ENCODE measurements at places on chromosomes 4 and X. TPM values are rescaled to one million over a fixed set of nuclear protein-coding genes. Genes with fewer than 3 reads are reported as not detected.

DNA sequence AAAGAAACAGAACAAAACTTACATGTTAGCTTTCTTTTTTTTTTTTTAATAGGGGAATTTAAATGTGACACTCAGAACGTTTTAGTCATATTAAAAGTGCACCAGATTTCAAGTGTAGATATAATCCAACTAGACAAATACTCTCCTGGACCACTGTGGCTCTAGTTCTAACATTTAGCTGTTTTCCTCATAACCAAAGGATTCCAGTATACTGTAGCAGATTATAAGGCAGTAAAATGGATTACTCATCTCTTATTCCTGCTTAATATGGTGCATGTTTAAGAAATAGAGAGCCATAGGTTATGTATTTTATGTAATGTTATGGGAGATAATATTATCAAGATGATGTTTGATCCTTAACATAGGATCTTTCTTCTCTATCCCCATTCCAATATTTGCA, 1339.5 kb upstream of the AGA start:
- DNase-seq: no peak

DNA sequence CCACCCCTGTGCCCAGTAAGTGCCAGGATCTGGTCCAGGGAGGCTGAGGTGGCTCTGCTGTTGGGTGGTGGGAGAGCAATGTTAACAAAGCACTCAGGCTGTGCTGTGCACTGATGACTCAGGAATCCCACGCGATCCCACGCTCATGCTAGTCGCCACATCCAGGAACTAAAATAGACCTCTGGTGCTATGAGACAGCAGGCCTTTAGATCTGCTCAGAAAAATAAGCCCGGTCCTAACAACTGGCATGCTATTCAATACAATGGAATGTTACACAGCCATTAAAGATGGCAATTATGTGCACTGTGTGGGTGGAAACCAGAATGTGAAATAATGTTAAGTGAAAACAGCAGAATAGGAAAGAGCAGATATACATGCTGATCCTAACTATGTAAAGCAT, 26.0 kb downstream of the ARL13A start:
- no peak for DNase-seq

DNA sequence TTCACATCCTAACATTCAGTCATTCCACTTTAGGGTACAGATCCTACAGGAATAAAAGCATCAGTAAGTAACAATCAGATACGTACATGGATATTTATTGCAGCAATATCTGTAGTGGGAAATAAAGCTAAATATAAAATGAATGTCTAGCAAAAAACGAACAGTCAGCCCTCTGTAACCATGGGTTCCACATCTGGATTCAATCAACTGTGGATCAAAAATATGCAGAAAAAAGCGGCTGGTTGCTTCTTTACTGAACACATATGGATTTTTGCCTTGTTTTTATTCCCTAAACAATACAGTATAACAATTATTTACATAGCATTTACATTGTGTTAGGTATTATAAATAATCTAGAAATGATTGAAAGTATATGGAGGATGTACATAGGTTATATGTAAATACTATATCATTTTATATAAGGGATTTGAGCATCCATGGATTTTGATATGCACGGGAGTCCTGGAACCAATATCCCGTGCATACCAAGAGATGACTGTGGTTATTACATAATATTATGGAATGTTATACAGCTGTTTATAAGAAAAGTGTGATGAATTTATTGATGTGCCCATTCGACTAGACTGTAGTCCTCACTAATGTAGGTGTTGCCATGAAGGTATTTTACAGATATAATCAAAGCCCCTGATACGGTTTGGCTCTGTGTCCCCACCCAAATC, 132.8 kb downstream of the ARHGEF9 start:
- DNase-seq: no peak

- DNase-seq: no peak
Observed at GRCh38 chr4:109321232-109321631, 18.8 kb upstream of the COL25A1 start.

DNA sequence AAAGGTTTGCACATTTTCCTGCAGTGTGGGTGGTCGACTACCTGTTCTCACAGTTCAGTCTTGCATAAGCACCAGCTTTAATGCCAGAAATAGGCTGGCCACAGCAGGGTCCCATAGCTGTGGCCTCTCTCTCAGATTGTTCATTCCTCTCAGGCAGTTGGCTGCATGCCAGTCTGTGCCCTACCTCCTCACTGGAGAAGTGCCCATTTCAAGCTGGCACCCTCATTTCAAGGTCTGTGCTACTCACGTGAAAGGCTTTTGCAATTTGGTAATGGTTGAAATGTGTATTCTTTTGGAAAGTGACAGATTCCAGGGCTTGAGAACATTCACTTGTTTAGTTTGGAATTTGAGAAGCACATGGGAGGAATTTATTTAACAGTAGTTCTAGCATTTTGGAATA, 28.9 kb upstream of the MTMR1 start:
- DNase-seq: no peak

- no peak for DNase-seq
Observed at GRCh38 chr4:67714248-67714583, 13.3 kb upstream of the UBA6 start.

DNA sequence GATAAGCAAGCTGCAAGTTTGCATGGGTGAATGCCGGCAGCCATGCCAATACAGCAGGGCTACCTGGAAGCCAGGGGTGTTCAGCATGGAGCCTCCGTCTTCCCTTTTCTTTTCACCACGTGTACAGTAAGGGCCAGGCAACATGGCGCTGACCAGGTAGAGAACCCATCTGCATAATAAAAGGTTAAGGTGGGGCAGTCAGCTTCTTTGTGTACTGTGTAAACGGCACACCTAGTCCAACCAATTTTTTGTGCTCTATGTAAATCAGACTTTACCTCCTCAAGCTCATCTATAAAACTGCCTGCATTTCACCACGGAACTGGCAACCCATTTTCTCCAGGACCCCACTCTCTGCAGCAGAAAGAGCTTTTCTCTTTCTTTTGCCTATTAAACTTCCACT, 286.8 kb upstream of the VCX3A start:
- DNase-seq: no peak

DNA sequence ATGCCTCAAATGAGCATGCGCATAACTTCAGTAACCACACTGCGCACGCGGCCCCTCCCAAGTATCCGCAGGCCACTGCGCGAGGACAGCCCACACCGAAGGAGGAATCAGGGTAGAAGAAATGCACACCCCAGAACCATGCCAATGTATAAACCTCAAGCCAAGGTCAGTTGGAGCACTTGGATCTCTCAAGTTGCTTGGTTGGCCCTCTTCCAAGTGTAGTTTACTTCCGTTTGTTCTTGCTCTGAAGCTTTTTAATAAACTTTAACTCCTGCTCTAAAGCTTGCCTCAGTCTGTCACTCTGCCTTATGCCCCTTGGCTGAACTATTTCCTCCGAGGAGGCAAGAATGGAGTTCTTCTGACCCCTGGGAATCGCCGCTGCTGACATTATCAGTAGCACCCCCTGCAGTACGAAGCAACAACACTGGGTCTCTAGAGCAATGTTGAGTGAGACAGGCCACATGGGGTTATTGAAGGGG, 22.0 kb upstream of the SPINK2 start:
- no peak for DNase-seq

GRCh38 chrX:102745513-102745856, 24.9 kb downstream of the GPRASP3 start:
- no peak for DNase-seq

DNA sequence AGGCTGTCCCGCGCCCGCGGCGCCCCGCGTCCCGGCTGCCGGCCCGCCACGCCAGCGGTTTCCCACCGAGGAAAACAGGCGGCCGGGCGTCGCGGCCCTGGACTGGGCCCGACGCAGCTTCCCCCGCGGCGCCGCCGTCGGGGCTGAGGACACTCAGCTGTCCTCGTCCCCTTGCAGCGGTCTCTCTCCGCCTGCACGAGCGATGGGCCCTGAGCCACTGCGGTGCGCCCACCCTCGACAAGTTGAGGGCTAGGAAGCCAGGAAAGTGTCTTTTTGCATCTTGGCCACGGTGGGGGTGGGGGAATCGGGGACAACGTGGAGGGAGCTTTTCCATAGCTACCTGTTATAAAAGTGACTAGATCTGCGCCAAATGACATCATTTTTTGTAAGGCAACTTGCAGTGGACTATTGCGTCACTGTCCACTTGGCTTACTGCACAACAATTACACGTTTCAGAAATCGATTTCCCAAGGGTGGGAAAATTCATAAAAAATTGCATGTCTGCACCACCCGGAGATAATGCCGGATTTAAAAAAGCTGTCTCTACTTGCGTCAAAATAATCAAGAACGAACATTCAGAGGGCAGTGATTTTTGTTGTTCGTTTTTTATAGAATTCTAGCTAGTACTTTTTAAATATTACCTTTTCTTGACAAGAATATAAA, 1.1 kb downstream of the KLHL15 start:
- no peak for DNase-seq

GRCh38 chr4:92961881-92962280, 658.1 kb downstream of the GRID2 start:
- DNase-seq: no peak

DNA sequence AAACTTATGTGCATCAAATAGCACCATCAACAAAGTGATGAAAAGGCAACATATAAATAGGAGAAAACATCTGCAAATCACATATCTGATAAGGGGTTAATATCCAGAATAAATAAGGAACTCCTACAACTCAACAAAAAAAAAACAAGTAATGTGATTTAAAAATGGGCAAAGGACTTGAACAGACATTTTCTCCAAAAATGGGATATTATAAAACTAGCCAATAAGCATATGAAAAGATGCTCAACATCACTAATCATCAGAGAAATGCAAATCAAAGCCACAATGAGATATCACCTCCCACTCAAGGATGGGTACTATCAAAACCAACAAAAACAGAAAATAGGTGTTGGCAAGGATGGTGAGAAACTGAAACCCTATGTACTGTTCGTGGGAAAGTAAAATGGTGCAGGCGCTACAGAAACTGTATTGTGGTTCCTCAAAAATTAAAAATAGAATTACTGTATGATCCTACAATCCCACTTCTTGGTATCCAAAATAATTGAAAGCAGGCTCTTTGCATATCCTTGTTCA, 2.4 kb downstream of the DNAJB14 start:
- DNase-seq: no peak

GRCh38 chrX:104742355-104742754, 176.4 kb downstream of the IL1RAPL2 start:
- no peak for DNase-seq

DNA sequence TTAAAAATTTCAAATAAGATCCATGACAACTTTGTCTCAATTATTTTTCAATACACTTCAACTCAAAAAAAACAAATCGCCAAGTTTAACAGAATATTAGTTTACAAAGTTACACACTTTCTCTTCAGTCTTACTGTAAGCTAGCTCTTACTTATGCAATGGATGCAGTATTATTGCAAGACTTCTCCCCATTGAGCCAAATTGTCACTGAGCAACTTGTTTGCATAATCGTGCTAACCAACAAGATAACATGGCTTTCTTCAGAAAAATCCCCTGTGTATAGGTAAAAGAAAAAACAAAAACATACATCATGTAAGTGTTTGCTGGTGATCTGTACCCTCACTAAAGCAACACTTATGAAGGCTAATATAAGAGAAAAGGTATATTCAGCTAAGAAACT, 18.9 kb downstream of the DNAJB14 start:
- DNase-seq: no peak

- DNase-seq: no peak
Observed at GRCh38 chr4:102430461-102430910, 70.7 kb upstream of the NFKB1 start.

DNA sequence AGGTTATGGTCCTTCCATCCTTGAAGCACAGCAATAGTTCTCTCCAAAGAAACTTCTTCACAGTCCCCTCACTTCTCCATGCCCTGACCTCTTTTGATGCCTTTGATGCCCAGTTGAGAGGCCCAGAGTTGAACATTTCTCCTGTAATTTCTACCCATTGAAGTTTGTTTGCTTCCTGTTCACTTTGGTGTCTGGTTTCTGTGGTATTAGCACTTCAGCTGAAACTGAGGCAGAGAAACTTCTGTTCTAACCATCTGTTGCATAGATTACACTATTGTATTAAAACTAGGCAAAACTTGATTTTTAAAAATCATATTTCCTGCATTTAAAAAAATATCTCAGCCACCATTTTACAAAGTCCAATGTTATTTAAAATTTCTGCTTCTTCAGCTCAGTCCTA, 89.8 kb upstream of the ADGRG2 start:
- no peak for DNase-seq

DNA sequence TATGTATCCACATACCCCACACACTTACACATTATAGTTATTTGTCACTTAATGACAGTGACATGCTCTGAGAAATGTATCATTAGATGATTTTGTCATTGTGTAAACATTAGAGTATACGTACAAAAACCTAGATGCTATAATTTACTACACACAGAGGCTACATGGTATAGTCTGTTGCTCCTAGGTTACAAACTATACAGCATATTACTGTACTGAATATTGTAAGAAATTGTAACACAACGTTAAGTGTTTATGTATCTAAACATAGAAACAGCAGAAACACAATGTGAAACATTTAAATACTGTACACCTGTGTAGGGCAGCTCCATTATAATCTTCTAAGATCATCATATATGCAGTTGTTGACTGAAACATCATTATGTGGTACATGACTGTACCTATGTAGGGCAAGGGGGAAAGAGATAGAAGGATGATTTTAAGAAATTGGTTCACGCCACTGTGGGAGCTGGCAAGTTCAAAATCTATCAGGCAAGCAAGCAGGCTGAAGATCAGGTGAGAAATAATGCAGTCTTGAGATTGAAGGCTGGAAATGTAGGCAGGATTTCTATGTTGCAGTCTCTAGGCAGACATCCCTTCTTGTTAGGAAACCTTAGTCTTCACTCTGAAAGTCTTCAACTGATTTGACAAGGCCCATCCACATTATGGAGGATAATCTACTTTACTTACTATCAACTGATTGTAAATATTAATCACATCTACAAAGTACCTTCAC, 78.0 kb upstream of the CPEB2 start:
- no peak for DNase-seq

DNA sequence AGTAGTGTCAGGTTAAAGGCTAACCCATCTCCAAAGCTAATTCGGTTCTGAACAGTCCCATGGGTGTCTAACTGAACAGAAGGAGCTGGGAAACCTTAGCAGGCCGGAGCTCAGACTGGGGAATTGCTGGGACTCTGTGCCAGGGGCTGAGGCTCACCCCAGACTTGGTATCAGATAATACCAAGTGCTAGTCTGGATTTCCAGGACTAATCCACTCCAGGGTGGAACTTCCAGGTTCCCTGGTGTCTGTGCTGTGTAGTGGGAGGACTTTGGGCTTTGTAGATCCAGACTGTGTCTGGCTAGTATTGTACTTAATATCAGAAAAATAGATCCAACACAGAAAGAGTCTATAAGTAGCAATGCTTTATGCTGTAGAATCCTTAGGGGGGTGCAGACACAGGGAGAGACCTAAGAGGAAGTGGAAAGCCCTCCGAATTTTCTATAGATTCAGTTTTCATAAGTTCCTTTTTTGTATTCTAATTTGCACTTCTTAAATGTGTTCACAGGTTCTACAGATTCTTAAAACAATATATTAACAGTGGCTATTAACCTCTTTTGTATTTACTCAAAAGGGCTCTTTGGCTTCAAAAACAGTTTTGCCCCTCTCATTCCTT, 4.1 kb downstream of the ZNF827 start:
- DNase-seq: no peak

GRCh38 chrX:109840585-109840984, 107.5 kb upstream of the ACSL4 start:
- DNase-seq: no peak

The XAGE5 gene
- polyA plus RNA-seq: not detected

The NSUN7 gene
- 15.9 TPM for polyA plus RNA-seq

The TMPRSS11D gene
- not detected for polyA plus RNA-seq

The TMPRSS11E gene
- polyA plus RNA-seq: 0.10 TPM

All from left renal pelvis (tissue), 4 donors.